NCI-H1417 treated with DMSO at 0.1 percent for 48 hours (cell line): ENCODE measurements at places on chromosomes 5 and 9.

- DNase-seq: no peak
Measured at GRCh38 chr5:56457887-56458812, 225.0 kb upstream of the ANKRD55 start.

DNA sequence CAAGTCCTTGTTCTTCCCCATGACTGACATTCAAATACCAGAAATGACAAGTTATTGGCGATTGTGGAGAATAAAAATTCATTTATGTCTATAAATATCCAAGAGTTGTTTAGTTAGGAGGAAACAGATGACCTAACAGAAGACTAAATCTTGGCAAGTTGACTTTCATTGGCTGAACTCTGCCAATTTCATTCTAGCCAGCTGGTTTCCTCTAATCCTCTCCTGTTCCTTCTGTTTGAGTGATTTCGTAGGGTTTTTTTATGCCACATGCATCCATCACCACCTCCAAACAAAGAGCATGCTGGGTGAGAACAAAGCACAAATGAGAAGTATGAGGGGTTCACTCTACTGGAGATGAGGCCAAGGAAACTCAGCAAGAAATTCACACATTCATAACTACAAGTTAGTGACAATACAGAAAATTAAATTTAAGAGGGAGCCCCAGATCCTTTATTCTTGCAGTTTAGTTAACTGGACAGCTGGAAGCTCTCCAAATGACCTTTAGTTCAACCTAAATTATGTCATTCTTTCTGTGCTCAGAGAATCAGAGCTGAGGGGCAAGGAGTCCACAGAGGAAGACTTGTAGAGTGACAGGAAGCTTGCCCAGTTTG is 932.0 kb downstream of the TLE4 start:
- DNase-seq: no peak

DNA sequence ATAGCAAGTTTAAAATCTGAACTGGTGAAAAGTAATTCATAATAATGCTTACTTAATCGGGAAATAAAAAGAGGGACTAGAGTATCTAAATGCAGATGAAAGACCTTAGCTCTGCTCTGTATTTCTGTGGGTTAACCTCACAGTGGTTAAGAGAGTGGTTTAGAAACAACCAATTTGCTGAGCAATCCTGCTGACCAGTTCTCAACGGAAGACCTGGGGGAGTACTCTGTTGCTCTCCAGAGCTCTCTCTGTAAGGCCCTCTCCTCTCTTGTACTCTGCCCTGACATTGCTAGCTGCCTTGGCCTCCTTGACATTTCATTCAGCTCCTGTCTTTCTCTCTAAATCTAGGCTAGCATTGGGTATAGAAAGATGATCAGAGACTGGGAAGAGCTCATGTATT is 1186.6 kb upstream of the SEMA6A start:
- DNase-seq: no peak

DNA sequence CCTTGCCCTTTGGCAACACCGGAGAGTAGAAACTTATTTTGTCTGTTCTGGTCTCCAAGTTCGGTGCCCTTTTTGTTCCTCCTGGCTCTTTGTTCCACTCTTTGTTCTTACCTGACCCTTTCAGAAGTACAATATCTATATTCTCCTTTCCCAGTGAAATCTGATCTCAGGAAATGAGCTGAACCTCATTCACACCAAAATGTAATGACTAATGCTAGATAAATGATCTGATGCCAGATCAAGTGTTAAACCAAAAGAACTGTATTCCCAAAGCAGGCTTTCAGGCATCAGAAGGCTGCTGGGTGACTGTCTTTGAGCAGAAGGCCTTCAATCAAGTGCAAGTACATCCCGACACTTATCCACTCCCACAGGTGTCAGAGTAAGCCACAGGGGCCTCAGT is 156.4 kb downstream of the SPOCK1 start:
- no peak for DNase-seq

DNA sequence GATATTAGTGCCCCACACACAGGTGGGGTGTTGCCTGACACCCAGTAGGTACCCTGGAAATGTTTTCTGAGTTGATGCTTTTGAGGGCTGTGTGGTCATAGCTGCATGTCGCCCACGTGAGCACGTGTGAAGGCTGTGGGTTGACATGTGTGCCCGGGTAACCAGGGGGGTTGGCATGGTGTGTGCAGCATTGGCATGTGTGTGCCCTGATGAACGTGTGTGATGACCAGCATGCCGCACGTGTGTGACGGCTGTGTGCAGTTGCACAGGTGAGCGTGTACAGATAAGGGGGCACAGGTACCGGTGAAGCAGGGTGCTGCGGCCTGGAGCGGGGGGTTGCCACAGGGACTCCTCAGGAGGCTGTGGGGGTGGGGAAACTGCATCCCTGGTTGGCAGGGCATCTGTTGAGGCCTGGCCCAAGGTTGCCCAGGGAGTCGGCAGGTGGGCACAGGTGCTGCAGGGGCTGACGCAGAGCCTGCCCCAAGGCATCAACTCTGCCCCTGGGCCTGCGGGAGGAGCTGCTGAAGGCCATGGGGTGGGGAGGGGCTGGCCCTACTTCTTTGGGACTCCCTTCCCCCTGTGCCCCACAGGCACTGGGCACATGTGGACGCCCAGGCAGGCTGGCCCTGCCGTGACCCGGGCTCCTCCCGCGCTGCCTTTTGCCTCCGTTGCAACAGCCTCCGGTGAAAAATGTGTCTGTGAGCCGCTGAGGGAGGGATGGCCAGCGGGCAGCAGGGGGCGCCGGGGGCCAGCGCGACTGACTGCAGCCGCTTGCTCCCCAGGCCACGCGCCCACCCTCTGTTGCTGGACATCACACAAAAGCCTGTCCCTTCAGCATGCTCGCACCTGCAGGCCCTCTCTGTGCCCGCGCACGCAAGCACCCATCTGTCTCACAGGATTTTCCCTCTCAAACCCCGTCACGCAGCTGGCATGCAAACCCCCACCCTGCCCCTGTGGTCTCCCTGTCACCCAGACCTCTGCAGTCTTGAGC is 2.2 kb downstream of the UNC5A start:
- DNase-seq: no peak

DNA sequence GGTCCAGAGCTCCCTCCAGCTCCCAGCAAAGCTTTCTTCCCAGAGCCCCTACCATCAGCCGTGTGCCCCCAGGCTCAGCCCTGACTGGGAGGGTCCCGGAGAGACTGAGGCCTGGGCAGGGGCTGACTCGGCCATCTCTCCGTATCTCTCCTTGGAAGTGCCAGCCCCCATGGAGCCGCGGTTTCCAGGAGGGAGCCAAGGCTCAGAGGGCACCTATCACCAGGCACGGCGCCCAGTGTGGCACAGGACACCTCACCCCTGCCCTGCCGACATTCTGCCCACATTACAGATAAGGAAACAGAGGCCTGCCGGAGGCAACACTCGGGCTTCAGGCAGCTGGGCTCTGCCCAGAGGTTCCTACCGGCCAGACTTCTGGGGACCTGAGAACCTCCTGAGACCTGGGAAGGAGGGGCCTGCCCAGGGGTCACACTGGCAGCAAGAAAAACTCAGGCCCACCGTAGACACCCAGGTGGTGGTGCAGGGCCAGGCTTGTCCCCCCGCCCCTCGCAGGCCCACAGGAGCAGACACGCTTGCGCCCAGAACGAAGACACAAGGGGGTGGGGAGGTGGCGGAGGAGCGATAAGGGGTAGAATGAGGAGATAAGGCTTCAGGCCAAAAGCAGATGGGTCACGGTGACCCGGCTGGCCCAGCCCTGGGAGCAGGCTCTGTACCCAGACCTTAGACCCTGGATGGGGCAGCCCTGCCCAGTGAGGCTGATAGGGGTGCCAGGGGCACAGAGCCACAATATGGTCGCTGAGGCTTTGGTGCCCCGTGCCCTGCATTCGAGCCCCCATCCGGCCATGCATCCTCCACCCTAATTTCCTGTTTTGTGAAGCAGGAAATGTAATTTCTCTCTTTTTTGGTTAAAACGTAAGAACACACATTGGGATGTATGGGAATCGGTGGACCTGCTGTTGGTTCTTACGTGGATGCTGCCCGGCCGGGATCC is 11.8 kb downstream of the NR5A1 start:
- DNase-seq: no peak

DNA sequence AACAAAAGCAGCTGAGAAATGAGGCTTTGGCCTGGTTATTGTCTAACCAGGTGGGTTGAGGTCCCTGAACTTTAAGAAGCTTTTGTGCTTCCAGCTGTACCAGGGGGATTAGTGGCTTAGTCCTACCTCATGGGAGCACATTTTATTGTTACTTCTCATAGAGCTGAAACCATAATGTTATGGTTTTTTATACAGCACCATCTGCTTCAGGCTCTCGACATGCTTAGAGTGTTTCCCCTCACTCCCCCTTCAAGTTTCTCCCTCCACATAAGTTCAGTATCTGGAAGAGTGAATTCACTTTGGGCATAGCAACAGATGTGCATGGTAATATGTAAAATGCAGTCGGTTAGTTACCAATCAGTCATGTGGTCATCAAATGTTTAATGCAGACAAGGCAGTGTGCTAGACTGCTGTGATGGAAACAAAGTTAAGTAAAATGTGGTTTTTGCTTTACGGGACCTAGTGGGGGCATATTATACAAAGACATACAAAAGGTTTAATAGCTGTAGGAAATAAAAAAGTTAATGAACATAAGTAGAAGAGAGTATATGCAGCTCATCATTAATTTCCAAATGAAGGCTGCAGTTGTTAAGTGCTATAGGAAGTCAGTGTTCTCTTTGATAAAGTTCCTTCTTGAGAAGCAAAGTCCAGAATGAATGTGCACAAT is 95.9 kb upstream of the SPRY4 start:
- no peak for DNase-seq

DNA sequence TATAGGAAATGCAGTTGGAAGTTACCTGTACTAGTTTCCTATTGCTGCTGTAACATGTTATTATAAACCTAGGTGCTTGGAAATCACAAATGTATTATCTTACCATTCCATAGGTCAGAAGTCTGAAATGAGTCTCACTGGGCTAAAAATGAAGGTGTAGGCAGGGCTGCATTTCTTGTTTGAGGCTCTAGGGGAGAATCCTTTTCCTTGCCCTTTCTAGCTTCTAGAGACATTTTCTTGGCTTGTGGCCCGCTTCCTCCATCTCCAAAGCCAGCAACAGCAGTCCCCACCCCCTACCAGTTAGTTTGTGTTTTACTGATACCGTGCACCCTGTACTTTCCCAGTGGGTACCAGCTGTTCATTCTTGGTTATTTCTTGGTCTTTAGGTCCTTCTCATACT is 153.3 kb downstream of the SLF1 start:
- DNase-seq: no peak
